EL (cell line): ENCODE measurements at places on chromosomes 3 and 15.

- peak; percentile 96 for DNase-seq
These were observed 440.7 kb upstream of the THBS1 start for GRCh38 chr15:39140060-39140604.

DNA sequence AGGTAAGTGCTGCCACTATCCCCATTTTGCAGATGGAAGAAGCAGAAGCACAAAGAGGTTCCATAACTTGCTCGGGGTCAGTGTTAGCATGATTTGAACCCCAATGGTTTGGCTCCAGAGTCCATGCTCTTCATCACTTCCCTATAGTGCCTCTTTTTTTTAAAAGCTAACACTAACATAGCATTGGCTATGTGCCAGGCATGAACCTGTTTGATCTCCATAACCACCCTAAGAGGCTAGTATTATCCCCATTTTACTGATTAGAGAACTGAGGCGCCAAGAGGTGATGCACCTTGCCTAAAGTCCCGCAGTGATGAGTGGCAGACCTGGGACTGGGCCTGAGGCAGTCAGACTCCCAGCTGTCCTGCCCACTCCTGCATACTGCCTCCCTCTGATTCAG lies 7.3 kb downstream of the LINGO1 start:
- no peak for DNase-seq

- no peak for DNase-seq
These were observed 26.5 kb downstream of the MTMR14 start for GRCh38 chr3:9675736-9676290.

GRCh38 chr3:45232521-45232920 lies 6.4 kb upstream of the TMEM158 start:
- DNase-seq: peak; percentile 17

- peak; percentile 69 for DNase-seq
These were observed 8.0 kb upstream of the CCDC13 start for GRCh38 chr3:42780892-42781700.

DNA sequence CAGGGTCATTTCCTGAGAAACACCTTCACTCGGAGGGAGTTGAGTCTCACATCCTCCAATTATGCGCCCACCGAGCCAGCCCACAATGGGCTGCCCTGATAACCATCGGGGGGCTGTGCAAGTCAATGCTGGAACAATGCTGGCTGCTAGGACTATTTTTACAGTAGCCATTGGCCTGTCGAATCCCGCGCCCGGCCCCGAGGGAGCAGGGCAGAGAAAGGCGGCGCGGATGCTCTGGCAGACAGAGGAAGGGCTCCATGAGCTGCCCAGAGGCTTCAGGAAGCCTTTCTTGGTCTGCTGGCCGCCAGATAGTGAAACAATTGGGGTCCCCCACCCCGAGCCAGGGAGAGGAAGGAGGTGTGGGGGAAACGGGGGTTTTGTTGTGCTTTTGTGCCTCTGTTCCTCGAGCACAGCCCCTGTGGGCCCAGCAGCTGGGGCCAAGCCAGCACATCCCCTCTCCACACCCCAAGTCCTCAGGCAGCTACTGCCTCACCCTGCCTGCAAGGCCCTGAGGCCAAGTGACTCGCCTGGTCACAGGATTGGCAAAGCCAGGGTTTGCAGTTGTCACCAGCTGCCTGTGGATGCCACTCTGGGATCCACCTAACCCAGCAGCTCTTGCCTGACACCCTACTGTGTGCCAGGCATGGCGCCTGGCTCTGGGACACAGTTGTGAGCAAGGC lies 39.0 kb downstream of the SLC6A6 start:
- DNase-seq: peak; percentile 58

GRCh38 chr3:72290859-72291638 lies 506.1 kb upstream of the PROK2 start:
- DNase-seq: no peak

- DNase-seq: no peak
These were observed 13.0 kb downstream of the GP5 start for GRCh38 chr3:194386066-194386465.
